ENCODE measurements at places on chromosomes 13 and 19.

- no peak for DNase-seq
Observed at GRCh38 chr19:54136086-54136863, 1.3 kb upstream of the CNOT3 start.

DNA sequence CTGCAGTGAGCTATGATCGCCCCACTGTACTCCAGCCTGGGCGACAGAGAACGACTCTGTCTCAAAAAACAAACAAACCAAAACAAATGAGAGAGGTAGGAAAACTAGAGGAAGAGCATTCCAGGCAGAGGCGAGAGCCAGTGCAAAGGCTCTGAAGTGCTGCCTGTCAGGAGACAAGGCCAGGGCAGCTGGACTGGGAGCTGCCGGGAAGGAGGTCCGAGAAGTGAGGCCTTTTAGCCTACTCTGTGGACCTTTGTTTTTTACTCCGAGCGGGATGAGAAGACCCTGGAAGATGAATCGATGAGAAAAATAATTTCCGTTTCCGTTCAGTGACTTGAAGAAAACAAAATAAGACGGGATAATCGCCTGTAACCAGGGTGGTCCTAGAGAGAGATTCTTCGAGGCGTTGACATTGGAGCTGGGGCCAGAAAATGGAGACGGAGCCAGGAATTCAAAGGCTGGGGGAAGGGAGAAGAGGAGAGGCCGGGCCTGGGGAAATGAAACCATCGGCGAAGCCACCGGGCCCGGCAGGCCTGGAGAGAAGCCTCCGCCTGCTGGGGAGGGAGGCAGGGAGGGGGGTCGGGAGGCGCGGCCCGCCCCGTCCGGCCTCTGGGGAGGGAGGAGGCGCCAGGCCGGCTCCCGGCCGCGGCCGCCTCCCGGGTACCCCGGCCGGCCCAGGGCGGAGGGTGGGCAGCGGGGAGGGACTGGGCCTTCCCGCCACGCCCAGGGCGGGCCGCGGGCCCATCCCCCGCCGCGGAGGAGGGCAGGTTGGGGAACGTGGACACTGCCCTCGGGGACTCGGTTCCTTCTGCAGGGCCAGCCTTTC is 7.8 kb upstream of the SERTAD1 start:
- DNase-seq: no peak

DNA sequence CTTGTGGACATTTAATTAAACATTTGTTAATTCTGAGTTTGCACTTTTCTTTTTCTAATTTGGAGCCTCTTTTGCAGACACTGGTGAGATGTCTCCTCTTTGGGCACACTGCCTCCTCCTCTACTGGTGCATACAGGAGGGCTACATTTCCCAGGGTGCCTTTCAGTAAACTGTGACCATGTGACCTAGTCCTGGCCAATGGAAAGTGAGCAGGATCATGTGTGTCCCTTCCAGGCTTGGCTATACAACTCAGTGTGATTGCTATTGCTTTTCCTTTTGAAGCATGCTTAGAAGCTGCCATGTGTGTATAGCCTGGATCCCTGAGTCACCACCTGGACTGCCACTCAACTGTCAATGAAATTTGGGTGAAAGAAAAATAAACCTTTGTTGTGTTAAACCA is 4.5 kb downstream of the IZUMO2 start:
- DNase-seq: no peak

DNA sequence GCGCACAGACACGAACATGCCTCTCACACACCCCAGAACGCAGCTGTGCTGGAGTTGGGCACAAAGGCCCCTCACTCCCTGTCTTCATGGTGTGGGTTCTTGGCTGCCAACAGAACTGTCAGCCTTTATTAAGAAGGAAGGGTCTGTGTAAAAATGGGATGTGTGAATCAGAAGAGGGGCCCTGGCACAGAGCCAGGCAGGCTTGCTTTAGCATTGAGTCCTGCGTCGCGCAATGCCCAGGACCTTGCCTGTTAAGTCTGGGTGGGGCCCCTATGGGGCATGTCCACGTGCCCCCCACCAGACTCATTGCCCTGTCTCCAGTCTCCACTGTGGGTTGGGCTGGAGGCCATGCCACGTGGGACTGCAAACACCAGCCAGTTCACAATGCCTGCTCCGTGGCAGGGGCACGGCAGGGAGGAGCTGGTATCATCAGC is 84.8 kb downstream of the SLC7A1 start:
- DNase-seq: no peak

- DNase-seq: no peak
Observed at GRCh38 chr13:55613429-55614187, 1527.1 kb upstream of the PRR20A start.

DNA sequence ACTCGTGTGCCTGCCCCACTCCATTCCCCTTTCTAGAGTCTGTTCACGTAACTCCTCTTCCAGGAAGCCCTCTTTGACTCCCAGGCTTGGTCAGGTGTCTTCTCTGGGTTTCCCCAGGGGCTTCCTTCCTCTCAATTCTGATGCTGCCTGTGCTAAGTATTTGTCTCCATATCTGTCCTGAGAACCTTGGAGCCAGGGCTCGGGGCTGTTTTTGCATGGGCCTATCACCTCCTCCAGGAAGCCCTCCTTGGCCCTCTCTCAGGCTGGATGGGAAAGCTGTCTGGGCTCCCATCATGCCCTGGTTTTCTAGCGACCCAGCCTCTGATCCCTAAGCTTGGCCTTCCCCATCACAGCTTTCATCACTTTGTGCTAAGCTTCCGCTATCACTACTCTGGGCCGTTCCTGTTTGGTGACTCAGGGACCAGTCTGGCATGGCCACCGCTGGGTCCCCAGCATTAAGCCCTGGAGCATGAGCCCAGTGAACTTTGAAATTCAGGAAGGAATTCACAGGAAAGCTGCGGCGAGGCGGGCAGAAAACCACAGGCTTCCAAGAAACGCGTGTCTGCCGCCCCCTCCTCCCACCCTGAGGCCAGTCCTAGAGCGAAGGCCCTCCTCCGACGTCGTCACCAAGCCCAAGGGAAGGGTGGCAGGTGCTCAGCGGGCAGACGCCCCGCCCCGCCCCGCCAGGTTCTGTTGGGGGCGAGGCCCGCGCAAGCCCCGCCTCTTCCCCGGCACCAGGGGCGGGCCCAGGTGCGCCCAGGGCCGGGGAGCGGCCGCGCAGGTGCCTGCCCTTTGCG is 486 bp upstream of the SPINT2 start:
- peak; percentile 51 for DNase-seq

- DNase-seq: no peak
Observed at GRCh38 chr13:92500192-92500591, 726.4 kb upstream of the GPC6 start.

DNA sequence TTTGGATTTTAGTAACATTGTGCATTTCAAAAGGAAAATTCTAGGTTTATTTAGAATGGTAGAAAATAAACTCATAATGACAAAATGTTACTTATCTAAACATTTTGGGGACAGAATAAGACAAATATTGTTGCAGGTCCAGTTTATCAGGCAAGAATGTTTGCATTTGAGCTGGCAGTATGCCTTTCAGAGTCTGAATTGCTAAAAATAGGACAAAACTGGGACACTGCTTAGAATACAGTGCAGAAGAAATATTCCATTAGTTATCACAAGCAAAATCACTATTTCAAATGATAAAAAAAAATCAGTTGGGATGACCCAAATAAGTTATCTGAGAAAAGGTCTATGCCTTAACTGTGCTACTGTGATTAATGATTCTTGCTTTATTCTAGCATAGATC is 870.3 kb upstream of the MIR17HG start:
- DNase-seq: no peak

GRCh38 chr19:29285187-29285687 is 72.3 kb upstream of the UQCRFS1 start:
- no peak for DNase-seq

DNA sequence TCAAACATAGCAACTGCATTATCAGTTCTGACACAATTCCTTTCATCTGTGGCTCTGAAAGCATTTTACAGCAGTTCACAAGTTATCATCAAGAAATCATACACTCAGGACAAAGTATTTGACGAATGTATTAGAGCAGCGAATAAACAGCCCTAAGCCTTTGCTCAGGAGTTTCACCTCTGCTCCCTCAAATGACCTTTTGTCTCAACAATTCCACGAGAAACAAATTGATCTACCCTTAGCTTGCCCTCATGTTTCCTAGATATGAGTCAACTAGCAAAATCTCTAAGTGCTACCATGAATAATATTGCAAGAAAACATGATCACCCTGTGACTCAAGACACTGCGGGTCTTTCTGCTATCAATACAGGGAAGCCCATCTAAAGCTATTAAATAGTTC is 396.1 kb downstream of the EFNB2 start:
- DNase-seq: no peak

DNA sequence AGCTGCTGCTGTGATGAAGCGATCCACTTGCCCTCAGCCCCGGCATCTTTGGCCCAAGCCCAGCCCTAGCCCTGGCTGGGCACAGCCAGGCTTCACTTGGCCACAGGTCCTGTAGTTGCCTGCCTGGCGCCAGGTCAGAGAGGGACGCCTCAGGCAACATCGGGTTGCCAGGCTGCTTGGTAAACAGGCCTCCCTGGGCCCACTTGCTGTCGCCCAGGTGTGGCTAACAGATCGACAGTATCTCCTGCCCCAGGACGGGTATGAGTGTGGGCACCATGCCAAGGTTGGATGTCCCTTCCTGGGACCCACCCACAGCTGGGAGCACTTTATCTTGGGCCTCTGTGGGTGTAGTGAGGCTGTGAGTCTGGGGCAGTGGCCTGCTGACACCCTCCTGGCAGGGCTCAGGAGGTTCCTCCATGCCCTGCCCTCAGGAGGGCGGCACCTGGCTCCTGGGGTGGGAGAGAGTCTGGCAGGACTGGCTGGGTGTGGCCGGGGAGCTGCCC is 27.8 kb downstream of the CARM1 start:
- no peak for DNase-seq

GRCh38 chr13:106709522-106709921 is 141.6 kb upstream of the ARGLU1 start:
- no peak for DNase-seq

Measured in stimulated activated CD4-positive, alpha-beta T cell treated with anti-CD3 and anti-CD28 coated beads, Interleukin-1b, Interleukin-23, amount 100 ng/mL, for 1 hour (primary cell).